NCI-H2081 treated with DMSO at 0.1 percent for 48 hours (cell line): ENCODE measurements at places on chromosomes 7 and 10.

DNA sequence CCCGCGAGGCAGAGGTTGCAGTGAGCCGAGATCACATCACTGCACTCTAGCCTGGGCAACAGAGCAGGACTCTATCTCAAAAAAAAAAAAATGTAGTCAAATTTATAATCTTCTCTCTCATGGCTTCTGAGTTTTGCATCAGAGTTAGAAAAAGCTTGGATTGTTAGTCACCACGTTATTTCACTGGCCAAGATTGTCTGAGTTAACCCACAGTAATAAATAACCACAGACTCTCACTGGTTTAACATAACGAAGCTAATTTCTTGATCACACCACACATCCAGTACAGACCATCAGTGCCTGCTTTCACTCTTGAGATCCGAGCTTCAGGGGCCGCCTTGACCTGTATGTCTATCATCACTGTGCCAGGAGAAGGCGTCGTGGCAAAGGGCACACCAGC lies 116.8 kb upstream of the JCAD start:
- DNase-seq: no peak

DNA sequence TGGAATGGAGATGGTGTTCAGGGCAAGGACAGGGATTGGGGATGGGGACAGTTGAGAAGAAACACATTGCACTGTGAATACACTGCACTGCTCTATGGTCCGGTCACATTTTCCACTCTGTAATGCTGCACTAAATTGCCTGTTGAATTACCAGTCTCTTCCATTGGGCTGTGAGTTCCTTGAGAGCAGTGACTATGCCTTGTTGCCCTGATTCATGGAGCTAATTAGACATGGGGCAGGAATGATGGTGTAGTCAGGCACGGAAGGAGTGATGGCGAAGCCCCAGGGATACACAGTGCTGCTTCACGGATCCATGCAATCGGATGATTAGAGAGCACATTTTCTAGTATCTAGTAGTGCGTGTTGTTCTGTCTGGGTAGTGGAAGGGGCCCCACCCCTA lies 25.4 kb upstream of the GPAM start:
- DNase-seq: no peak

- DNase-seq: no peak
Observed at GRCh38 chr10:131888186-131888604, 12.6 kb upstream of the PPP2R2D start.

GRCh38 chr10:84567133-84567532 lies 238.7 kb downstream of the CCSER2 start:
- no peak for DNase-seq

DNA sequence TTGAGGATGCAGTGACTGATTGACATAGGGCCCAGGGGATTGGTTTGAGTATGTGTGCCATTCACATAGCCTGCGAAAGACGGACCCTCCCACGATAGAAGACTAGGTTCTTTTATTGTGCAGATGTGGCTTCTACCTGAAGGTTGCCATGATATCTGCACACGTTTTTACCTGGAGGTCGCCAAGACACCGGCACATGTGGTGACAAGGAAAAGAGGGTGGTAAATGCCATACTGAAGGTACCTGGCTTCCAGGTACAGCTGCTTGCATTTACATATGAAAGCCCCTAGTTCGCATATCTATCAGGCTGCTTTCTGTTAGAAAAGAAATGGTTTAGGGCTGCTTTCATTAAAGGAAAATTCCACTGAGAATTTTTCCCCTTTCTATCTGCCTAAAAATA lies 43.6 kb downstream of the ZNF22 start:
- DNase-seq: no peak

DNA sequence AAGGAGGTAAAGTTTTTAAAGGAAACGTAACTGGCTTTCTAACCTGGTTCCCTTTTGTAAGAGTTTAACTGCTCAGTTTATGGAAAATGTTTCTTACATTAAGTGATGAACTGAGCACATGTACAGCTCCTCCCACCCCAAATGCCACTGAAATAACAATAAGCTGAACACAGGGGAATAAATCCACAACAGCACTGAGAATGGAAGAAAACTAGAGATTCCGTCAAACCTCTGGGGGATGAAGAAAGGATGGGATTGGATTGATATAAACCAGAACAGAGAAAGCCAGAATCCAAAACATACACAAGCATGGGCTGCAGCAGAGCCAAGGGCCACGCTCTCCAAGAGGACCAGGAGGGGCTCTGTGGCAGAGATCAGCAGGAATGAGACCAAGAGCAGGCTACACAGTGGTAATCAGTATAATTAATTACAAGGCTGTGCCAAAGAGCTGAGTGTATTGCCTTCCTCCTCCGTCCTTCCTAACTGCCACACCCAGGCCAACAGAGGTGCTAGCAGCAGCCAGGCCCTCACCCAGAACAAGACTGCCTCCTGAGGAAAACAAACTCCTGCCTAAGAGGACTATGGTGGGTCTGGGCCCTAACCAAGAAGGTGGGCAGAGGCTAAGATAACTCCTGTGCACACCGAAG lies 73.9 kb downstream of the KIAA1549 start:
- no peak for DNase-seq

- no peak for DNase-seq
Observed at GRCh38 chr7:134827889-134828288, 48.5 kb downstream of the CALD1 start.

DNA sequence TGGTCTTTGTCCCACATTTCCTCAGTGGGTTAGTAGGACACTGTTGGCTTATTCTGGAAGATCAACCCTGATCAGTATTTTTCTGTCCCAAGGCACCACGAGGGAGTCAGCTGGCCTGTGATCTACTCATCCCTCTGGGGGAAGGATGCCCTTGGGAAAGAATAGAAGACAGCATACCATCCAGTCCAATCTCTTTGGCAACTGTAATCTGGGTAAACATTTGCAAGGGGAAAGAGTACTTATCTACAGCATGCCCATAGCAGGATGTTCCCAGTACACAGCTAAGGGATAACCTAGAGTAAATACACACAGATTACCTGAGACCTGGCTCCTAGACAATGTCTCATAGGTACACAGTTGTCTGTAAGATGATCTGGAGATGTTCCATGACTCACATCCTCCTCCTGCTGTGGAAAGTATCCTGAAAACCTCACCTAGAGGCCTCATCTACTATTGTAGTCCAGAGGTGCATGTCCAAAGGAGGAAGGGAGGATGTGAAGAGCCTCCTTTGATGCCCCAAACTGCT lies 134.3 kb upstream of the VWC2 start:
- no peak for DNase-seq

GRCh38 chr7:75915416-75916156 lies 631 bp downstream of the POR start:
- DNase-seq: no peak

DNA sequence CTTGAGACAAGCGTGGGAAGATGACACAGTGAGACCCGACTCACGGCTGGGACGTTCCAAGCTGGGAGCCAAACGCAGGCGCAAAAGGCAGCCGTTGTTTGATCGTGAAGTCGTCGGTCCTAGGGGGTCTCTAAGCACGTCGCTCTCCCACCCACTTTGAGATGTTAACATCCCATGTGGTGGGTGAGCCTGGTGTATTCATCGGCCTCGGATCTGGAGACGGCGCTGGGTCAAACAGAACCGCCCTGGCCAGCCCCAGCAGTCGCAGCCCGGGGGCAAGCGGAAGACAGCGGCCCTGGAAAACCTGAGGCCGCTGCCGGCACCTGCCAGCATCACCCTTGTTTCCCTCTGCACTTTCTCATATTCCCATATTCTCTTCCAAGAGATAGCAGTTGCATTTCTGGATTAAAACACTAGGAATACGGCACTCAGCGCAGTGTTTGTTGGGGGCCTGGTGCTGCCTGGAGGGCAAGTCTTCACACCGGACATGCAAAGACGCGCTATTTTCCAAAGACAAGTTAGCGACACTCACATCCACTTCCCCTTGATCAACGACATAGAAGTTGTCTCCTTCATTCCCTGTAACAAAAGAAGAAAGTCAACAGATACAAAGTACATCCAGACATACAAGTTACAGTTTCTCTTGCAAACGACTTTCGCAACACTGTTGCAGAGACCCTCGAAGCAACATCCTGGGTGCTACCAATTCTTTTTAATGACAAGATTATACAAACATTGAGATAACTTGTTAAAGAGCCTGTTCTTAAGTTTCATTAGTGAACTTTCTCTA lies 86.2 kb upstream of the PDGFA start:
- no peak for DNase-seq

GRCh38 chr7:28354601-28355402 lies 57.5 kb upstream of the CREB5 start:
- no peak for DNase-seq

GRCh38 chr7:130881799-130882141 lies 147.8 kb upstream of the KLF14 start:
- no peak for DNase-seq

DNA sequence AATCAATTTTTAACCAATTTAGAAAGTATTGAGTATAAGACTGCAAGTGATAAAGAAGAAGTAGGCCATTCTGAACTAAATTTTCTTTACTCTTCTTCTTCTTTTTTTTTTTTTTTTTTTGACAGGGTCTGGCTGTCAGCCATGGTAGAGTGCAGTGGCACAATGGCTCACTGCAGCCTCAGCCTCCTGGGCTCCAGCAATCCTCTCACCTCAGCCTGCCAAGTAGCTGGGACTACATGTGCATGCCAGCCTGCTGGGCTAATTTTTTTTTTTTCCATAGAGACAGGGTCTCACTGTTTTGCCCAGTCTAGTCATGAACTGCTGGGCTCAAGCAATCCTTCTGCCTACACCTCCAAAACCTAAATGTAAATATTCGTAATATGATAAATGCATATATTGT lies 63.2 kb downstream of the DGKB start:
- DNase-seq: no peak

GRCh38 chr7:12418452-12418851 lies 14.8 kb upstream of the VWDE start:
- no peak for DNase-seq

- no peak for DNase-seq
Observed at GRCh38 chr10:78190051-78190825, 156.6 kb downstream of the RPS24 start.

DNA sequence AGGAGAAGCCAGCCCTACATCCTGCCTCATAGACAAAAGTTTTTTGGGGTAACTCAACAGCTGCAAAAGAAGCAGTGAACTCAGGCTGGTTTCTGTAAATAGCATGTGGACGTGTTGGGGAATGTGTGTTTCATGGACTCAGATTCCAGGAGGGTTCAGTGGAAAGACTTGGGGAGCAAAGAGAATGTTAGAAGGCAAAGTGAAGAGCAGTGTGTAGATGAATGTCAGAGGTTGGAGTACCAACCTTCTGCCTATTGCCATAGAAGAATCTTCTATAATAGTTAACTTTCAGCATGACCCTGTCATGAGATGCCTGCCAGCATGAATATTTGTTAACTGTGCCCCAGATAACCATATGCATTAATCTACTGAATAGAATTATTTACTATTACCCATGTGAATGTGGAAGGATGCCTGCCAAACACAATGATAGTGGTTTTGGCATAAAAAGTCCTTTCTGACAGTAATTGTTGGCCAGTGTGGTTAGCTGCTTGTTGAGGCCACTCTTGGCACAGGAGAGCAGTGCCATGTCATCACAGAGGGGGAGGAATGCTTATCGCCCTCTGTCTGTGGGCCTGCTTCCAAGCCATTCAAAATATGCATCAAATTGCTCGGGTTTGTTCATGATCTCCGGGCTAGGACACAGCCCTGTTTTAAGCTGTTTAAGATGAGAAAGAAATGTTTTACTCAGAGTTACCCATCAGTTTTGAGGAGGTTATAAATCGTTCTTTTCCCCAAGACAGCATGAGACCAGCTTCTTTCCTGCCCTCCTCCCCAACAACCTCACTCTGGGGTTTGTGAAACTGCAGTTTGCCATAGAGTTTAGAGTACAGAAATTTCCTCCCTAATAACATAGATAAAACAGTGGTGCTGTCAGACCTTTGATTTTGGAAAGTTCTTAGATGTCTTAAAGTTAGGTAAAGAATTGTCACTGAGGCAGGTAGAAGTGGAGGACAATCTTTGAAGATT lies 165.3 kb downstream of the WNT2 start:
- no peak for DNase-seq

DNA sequence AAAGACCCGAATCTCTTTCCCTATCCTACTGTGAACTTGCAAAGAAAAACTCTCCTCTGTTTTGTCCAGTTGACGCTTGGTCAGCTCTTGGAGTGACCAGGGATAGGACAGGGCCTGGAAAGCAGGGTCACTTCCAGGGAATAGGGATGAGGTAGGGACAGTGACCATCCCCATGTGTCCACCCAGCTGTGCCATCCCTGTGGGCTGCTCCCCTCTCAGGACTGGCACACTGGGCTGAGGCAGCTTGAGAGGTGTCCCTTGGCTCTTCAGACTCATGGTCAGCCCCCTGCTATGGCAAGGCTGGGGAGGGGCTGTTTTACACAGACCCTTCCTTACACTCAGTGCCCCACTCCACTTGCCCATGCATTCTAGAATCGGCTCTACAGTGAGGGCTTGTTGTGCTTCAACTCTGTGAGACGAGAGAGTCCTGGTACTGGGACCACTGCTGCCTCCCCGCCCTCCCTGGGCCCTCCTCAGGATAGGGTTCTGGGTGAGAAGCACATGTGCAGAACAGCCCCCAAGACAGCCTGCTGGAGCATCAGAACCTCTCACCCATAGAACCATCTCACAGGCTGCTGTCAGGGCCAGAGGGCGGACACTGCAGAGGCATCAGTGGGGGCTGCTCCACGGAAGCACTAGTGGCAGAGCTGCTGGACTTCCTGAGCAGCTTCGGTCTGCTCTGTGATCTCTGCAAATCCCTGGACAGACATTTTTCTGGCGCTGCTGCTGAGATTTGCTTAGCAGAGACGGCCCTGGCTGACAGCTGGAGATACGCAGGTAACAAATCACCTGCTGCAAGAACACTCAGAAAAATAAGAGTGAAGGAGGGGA lies 202.8 kb upstream of the CXCL12 start:
- DNase-seq: no peak

- no peak for DNase-seq
Observed at GRCh38 chr7:56491636-56492425, 375.6 kb upstream of the NUPR2 start.

DNA sequence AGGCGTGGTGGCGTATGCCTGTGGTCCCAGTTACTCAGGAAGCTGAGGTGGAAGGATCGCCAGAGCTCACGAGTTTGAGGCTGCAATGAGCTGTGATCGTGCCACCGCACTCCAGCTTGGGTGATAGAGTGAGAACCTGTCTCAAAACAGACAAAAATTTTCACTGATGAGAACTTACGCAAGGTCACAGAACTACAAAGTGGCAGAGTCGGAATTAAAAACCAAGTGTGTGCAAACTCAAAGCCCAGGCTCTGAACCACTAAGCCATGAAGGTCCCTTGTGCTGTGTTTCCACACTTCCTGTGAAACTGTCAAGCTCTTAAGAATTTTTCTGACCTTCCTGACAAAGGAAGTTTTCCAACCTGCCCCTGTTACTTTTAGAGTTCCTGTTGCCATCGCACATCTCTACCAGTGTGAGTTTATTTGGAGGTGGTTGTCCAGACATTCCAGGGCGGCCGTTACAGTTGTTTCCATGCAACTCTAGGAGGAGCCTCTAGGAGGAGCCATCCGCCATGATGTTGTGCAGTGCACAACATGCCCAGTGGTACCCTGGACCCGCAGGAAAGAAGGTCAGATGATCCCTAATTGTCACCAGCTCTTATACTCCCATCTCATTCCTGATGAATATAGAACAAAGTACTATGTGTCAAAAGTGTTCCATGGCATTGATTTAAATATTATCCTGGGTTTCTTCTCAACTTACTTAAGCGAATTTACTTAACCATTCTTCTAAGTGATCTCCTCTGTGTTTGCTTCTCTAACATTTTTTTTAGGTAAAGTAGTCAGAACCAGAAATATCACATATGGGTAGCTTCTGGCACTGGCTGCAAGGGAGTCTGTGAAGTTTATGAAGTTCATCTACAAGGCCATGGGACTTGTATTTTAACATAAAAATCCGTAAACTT lies 49.0 kb upstream of the LYZL1 start:
- DNase-seq: no peak
